NCI-H2029 (cell line): ENCODE measurements at places on chromosomes 4 and X.

DNA sequence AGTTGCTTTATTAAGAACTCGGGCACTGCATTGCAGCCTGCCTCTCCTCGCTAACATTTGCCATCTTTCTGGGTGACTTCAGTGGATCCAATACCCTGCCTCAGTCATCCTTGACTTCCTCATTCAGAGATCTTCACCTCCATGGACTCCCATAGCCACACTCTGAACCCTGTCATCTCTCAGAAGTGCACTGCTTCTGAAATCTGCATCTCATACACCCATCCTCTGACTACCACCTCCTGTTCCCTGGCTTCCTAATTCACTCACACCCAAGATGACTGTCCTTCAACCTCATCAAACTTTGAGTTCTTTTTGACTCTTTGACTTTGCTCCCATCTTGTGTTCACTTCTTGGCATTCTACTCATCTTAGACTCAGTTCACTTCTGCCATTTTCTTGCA lies 25.3 kb upstream of the CYBB start:
- no peak for DNase-seq

DNA sequence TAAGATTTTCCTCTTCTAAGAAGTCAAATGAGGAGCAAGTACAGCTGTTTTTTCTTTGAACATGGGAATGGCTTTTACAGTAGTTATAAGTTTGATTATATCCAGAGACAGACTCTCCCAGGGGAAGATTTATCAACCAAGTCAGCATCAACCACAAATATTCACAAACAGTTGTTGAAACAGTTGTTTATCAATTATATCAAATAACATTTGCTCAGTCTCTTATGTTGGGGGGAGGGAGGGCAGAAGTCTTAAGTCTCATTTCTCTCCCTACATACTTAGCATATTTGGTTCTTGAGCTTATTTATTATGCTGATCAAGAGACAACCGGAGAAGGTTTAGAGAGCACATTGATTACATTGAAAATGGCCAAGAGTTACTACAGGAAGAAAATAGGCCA lies 110.1 kb downstream of the FBXO8 start:
- no peak for DNase-seq

DNA sequence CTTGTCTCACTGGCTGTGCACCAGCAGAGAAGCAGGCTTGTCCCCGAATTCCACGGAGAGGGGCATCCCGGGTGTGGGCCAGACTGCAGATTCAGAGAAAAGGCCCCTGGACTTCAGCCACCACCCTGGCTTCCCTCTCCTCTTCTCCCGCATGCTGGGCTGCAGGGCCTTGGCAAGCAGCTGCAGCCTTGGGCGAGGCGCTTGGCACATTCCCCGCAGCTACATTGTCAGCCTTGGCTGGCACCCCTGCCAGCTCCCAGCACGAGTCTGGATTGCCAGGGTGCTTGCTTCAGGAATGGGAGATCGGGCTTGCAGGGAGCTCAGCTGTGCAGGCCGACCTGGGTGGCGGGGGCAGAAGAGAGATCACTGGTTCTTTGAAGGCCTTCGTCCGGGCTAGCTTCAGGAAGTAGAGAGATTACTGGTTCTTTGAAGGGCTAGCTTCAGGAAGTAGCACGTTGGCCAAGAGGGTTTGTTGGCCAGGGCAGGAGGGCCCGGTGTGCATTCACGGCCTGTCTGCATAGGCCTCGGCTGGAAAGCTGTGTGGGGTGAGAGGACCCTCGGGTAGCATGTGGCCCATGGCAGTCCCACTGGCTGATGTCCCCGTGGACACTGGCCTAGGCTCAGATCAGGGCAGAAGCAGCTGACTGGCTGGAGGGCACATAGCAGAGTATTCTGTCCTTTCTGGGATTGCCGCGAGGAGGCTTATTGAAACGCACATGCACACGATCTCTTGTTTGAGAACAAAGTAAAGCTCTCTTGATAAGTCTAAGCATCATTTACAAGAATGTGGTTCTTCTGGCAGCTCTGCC lies 2.7 kb downstream of the ABCD1 start:
- peak; percentile 60 for DNase-seq

GRCh38 chrX:93580634-93581033 lies 92.7 kb downstream of the NAP1L3 start:
- DNase-seq, result no peak

GRCh38 chr4:131764730-131765129 lies 1384.4 kb upstream of the PCDH10 start:
- DNase-seq, result no peak

GRCh38 chrX:133972916-133973315 lies 12.5 kb downstream of the GPC3 start:
- no peak for DNase-seq
